ENCODE measurements at places on chromosomes 6 and 20. TPM values are rescaled to one million over a fixed set of nuclear protein-coding genes. Genes with fewer than 3 reads are reported as not detected.

Gene SLC17A1
- not detected for polyA plus RNA-seq

DNA sequence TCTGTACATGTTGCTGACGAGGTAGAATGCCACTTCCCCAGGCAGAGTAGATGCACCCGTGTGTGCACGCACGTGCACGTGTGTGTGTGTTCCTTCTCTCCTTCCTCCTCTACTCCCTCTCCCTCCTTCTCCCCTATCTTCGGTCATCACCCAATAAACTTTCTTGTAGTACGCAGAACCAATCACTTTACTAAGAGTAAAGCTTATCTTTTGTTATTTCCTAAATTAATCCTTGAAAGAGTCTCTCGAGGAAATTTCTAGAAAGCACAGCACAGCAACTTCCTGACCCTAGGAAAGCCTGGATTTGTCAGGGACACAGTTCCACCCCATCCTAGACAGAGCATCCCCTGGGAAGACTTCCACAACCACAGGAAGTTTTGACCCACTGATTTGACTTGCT lies 166.1 kb downstream of the ZDHHC14 start:
- DNase-seq: no peak

DNA sequence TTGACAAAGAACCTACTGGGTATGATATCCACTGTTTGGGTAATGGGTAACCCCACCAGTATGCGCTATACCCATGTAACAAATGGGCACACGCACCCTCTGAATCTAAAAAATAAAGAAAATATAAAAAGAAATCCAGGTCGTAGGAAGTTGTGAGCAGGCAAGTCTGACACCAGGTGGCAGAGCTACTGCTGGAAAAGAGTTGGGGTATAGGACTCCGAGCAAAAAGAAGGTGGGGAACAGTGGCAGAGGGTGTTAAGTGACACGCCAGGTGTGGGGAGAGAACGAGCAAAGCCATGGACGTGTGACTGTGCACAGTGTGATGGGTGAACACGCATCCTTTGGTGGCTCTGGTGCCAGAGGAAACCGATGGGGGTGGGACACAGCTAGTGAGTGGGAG lies 46.7 kb downstream of the NOX3 start:
- DNase-seq: no peak

Gene PRR18
- polyA plus RNA-seq: not detected

DNA sequence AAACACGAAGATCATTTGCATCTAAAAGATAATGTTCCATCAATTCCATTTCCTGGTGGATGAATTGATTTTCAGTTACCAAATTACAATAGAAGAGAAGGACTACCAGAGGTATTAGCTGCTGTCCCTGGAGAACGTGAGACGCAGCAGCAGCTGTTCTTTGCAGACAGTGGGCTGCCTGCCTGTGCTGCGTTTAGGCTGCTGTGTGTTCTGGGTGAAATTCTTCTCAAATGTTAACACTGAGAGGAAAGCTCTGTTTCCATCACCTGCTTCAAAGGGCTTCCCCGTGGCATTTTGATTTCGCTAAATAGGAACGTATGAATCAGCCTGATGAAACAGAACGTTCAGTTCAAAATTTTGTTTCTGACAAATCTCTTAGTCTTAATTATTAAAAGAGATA lies 362.2 kb downstream of the C6orf118 start:
- DNase-seq: no peak

- DNase-seq: no peak
Observed at GRCh38 chr6:11128608-11129007, 17.1 kb upstream of the ERVFRD-1 start.

GRCh38 chr20:32238483-32239425 lies 31.1 kb downstream of the POFUT1 start:
- DNase-seq: no peak

Gene NCOA5
- 21.9 TPM for polyA plus RNA-seq

DNA sequence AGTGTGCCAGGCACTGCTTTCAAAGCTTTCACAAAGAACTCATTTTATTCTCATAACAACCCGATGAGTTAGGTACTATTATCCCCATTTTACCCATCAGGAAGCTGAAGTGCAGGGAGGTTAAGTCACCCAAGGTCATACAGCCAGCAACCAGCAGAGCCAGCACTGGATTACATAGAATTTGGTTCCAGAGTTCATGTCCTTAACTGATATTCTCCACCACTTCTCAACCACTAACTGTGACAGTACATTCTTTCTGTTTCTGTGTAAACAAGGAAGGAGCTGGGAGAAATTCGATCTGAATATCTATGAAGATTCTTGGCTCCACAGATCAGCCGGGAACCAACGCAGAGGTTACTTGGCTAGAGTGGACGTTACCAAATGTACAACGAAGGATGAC lies 98.0 kb downstream of the KIF16B start:
- DNase-seq: no peak

- no peak for DNase-seq
Observed at GRCh38 chr20:35604449-35604747, 11.2 kb upstream of the SPAG4 start.

DNA sequence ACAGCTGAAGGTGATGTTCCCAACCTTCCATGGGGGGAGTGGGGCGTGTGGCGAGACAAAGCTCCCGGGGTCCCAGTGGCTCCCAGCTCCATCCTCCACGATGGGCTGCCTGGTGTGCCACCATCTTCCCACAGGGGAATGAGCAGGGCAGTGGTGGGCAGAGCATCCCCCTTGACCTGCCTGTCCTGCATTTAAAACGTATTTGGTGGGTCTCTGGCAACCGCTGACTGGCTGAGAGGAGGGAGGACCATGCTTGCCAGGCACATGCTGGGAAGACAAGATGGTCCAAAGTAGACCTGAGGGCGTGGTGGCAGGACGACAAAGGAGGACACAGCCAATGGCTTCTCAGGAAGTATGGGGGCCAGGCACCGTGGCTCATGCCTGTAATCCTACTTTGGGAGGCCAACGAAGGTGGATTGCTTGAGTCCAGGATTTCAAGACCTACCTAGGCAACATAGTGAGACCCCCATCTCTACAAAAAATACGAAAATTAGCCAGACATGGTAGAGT lies 4.9 kb downstream of the TLDC2 start:
- no peak for DNase-seq

Gene MED23
- 11.2 TPM for polyA plus RNA-seq

DNA sequence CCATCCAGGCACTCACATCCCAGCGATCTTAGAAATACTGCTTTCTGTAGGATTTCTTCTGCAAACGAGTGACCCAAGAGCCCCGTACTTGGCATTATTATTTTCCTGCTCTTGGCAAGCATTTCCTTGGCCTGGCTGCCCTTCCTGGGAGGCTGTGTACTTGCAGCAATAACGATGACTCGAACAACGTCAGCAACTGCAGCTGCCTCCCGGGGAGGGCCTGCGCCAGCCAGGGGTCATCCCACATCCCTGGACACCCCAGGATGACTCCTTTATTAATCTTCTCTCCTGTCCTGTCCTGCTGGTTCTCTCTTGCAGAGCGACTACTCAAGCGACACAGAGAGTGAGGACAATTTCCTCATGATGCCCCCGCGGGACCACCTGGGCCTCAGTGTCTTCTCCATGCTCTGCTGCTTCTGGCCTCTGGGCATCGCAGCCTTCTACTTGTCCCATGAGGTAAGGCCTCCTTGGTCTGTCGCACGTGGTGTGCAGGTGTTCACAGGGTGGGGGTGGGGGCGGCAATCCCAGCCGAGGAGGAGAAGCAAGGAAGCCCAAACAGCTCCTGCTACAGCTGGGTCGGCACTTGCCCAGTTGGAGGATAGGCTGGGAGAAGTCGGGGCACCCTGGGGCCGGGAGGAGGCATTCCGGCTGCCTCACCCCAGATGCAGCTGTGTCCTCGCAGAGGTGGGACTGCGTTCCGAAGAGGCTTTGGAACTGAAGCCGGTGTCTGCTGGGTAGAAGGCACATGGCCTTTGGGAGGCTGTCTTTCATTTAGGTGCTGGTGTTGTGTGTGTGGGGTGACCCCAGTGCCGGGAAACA lies 115.3 kb downstream of the SYNDIG1 start:
- DNase-seq: no peak

- DNase-seq: no peak
Observed at GRCh38 chr6:17905611-17906592, 81.5 kb downstream of the KIF13A start.

- no peak for DNase-seq
Observed at GRCh38 chr6:127273499-127273898, 6.8 kb downstream of the RNF146 start.

DNA sequence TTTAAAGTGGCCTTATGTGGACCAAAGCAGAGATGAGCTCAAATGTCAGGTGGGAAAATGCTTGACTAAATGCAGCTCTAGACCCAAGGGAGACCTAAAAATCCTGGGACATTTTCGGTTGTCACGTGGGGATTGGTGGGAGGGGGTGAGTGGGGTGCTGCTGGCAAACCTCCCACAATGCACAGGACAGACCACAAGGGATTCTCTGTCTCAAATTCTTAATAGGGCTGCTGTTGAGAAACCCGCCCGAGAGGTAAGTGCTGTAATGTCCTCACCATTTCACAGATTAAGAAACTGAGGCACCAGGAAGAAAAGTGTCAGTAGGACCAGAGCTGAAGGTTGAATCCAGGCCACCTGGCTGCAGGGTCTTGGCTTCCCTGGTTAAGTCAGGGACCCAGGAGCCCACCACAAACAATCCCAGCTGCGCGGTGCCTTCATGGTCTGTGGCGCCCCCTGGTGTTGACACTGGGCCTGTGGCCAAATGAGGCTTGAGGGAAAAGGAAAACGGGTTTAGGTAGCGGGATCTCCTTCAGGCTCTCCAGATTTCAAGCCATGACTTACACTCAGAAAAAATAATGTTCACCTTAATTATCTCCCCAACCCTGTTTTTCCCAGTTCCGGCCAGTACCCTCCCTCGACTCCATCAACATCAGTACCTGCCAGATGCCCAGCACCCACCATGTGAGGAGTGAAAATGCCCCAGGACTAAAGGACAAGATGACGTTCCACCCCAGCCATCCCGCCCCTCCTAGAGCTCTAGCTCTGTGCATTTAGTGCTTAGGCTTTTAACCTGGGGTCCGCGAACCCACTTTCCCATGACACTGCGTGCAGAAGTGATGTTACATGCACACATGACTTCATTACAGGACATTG lies 7.2 kb downstream of the HLA-G start:
- no peak for DNase-seq

GRCh38 chr6:39927159-39927558 lies 7.1 kb downstream of the MOCS1 start:
- DNase-seq: no peak

Gene RGS17
- 0.68 TPM for polyA plus RNA-seq

- DNase-seq: no peak
Observed at GRCh38 chr6:28525496-28526039, at the start of gene GPX5. GPX5 (plus strand) TSS chr6:28525881; CDS start chr6:28526014, 133 bp downstream.

DNA sequence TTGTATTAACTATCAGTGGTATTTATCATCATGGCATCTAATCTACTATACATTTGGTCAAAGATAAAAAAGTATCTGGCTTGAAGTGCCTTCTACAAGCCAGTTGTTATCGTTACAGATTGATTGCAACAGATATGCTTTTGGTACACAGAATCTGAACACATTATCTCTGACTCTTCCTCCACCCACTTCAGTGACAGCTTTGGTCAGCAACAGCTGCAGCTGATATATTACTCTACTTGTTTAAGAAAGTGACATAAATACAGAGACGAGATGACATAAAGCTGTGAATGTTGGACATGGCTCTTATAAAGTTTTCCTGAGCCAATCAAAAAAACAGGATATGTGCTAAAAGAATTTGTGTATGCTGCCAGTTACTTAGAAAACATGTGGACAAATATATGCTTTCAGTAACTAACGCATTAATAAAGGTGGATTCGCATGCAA lies 77.6 kb downstream of the HIVEP2 start:
- no peak for DNase-seq

- no peak for DNase-seq
Observed at GRCh38 chr6:91704531-91704930, 1117.7 kb upstream of the MAP3K7 start.

- DNase-seq: no peak
Observed at GRCh38 chr20:16846006-16846405, 97.8 kb downstream of the OTOR start.

Gene CDH22
- 0.04 TPM for polyA plus RNA-seq

DNA sequence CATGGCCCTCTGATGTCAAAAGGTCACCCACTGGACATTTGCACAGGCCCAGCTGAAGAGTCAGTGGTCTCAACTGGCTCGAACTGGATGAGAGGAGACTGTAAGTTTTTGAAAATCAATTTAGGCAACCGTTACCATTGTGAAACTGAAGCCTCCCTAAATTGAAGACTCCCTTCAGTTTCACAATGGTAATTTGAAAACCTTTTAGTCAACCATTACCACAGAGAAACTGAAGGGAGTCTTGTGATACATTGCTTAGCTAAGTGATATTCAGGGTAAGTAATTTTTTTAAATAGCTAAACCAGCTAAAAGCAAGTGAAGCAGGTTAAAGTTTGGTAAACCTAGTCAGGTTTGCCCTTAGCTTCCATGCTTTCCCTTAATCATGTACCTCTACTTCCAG lies 197.3 kb upstream of the NT5E start:
- no peak for DNase-seq

Measured in urinary bladder (tissue), 4 donors.